ENCODE measurements at places on chromosomes 2 and 18.

GRCh38 chr2:32342801-32343200 is 14.0 kb upstream of the BIRC6 start:
- DNase-seq: no peak

DNA sequence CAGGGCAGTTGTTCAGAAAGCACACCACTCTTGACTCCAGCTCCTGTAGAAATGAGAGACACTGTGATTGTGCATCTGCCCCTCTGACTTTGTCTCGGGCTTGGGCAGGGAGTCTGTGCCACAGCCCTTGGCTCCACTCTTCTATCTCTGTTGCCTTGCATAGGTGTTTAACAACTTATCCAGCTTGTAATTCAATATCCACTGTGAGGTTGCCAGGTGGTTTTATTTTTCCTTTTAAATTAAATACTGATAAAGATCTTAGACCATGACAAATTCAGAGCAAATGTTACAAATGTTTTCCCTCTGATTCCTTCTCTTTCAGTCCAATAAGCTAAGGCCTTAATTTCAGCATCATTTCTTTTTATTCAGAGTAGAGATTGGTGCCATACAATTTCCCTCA is 421.7 kb downstream of the STK39 start:
- no peak for DNase-seq

DNA sequence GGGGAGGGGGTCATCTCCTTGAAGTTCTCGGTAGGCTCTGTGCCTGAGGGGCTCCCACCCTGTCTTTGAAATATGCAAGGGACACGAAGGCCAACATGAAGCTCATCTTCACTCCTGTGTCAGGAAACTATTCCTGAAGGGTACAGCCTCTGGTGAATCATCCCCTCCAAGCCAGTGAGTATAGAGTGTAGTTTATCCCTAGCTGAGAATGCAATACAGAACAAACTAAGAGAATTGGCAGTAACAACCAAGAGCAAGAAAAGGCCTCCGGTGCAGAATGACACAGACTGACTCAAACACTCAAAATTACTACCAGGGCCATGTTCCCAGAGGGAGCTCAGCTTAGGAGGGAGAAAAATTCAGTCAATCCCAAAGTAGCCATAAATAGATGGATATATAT is 413.3 kb downstream of the BCL11A start:
- no peak for DNase-seq

DNA sequence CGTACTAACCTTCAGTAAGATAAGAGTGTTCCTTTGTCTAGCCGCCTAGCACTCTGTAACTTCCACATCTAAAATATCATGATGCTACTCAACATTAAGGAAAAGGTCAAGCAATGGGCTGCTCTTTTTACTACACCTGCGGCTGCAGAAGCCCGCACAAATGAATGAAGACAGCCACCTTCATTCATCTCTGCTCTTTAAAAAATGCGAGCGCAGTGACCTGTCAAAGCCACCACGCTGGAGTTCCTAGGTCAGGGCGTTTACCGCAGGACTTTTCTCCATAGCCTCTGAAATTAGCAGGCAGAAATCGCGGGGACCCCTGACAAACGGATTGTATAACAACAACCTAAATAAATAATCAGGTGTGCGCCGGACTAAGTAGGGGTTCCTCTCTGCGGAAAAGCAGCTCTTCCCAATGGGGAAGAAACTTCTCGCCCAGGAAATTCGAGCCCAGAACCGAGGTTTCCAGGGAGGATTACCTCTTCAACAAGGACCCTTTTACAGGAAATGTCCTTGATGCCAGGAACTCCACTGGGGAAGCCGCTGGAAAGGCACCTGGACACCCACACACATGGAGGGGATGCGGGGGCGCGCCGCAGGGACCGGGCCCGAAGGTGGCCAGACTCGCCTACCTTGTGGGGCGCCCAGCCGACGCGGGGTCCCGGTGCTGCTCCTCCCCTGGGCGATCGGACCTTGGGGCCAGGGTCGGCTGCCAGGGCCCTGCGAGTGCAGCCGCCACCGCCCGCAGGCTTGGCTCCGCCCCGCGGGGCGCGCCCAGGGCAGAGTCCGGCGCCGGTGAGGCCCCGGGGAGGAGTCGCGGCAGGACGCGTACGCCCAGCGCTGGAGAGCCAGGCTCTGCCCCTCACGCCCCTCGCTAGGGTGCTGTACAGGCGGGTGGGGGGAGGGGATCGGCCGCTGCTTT is at the start of gene CCDC68:
Gene CCDC68, minus strand, starts transcription at position 758 of the 922 bp plus-strand sequence. CDS start 16,670 bp downstream, outside the sequence.
- no peak for DNase-seq

- DNase-seq: no peak
Measured at GRCh38 chr2:6423944-6424343, 441.8 kb downstream of the CMPK2 start.

GRCh38 chr2:236085647-236086046 is 82.5 kb downstream of the GBX2 start:
- no peak for DNase-seq

DNA sequence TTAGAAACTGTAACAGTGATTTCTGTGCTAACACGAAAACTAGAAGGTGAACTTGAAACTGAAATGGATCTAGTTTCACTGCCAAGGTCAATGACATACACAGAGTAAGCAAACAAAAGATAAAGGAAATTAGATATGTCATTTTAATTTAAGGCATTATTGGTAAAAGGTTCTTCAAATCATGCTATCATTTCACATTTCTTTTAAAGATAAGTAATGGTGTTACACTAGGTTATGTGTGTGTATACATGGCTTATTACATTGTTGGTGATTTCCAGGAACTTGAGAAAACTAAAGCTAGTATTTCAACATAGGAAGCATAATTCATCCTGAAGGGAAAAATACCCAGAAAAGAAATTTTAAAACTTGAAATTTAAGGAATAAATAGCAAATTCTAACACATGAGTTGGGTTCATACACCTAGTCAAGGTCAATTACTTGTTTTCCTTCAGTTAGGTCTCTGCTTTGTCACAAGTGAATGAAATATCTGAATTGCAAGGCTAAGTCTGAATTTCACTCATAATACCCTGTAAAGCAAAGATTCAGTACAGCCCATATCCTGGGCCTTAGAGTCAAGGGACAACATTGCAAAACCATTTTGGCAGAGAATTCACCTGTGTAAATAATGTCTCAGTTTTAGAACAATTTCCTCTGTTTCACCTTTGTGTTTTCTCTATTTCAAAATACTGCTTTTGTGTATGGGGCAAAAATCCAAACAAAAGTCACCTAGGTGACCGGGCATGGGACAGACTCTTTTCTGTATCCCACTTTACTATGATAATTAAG is 141.6 kb downstream of the SRBD1 start:
- no peak for DNase-seq

GRCh38 chr2:191657977-191658376 is 20.0 kb upstream of the NABP1 start:
- DNase-seq: no peak

DNA sequence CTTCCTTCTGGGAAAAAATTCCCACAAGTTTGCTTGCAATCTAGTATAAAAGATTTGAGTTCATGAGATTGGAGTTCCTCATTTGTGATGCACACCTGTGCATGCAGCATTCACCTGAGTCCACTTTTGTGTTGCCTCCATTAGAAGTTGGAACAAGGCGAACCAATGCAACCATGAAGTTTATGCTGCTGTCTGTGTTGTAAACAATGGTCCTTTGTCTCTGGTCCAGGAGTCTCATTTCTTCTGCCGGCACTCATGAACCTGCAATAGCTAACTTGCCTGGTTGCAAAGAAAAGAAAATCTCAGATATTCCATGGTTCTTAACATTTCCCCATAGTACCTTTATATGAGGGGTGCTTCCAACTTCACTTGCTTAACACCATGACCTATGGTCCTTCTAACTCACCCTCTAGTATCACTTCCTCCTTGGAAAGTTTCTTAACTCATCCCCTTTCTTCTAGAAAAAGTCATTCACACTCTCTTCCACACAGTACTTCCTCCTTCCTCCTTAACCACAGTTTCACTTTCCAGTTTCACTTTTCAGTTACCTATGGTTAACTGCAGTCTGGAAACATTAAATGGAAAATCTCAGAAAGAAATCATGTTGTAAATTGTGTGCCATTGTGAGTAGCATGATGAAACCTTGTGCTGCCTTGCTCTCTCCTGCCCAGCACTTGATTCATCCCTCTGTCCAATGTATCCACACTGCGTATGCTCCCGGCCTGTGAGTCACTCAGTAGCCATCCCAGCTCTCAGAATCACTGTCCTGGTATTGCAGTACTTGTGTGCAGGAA is 128.8 kb upstream of the TRIB2 start:
- DNase-seq: no peak

- no peak for DNase-seq
Measured at GRCh38 chr2:118055512-118056164, 32.6 kb upstream of the INSIG2 start.
